Activated CD8-positive, alpha-beta memory T cell treated with anti-CD3 and anti-CD28 coated beads, Interleukin-2, amount 50 U/mL, for 48 hours (primary cell): ENCODE measurements at places on chromosomes 6 and 20.

GRCh38 chr6:148263010-148263409, 79.6 kb upstream of the SASH1 start:
- DNase-seq = no peak

- no peak for DNase-seq
These were observed 71.2 kb upstream of the SLCO4A1 start for GRCh38 chr20:62570897-62571668.

DNA sequence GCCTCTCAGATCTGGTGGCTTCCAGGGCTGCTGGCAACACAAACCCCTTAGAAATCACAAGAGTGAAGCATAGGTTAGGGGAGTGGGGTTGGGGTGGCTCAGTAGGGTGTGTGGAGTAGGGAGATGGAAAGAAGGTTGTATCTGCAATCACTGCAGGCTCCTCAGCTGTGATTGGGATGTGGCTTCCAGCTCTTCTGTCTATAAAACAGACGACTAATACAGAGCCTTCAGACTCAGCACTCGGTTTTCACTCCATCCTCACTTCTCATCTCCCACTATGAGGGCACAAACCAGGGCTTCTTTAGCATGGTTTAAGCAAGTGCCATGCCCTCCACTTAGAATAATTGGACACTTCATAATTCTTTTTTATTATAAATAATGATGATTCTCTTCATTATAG, 46.4 kb upstream of the CAP2 start:
- DNase-seq = no peak

- no peak for DNase-seq
These were observed 304.4 kb downstream of the PREX1 start for GRCh38 chr20:48523191-48523995.

DNA sequence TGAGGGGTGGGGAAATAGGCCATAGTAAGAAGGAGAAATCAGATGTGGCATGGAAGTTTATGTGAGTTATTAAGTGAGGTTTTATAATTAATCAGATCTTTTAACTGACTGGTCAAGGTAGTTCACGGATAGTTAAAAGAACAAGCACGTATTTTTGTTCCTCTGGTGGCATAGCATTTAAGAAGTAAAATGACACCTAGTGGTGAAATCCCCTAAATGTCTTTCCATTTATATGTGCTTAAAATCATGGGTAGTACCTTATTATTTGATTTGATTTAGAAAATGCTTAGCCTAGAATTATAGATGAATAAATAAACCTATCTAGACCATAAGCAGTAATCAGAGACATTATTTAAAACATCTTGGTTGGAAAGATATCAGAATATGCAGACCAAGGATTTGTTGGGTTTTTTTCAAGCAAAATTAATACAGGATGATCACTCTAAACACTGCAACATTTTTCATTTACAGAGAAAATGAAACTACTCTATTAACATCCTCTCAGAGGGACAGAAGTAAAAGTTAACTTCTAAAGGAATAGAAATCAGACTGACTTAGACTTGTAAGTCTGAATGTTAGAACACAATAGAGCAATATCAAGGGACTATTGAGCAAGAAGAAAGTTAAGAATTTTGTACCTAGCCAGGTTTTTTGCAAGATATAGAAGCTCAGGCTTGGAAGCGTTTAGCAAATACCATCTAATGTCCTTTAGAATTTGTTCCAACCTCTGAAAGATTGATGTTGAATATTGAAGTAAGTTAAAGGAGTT, 81.1 kb downstream of the STXBP5 start:
- no peak for DNase-seq

DNA sequence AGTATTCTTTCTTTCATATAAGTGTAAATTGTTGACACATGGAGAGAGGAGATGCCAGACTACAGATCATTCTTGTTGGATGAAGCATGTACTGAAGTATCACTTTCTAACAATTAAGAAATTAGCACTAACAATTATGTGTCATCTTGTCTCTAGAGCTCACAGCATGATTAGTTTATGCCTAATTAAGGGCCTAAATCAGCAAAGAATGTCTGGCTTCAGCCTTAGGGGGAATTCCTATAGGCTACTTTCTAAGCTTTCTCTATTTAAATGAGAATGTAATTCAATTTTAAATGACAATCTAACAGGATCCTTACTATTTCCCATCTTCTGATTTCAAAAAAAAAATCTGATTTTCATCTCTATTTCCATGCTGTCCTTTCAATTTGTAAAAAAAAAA, 371.0 kb downstream of the EPHA7 start:
- no peak for DNase-seq

DNA sequence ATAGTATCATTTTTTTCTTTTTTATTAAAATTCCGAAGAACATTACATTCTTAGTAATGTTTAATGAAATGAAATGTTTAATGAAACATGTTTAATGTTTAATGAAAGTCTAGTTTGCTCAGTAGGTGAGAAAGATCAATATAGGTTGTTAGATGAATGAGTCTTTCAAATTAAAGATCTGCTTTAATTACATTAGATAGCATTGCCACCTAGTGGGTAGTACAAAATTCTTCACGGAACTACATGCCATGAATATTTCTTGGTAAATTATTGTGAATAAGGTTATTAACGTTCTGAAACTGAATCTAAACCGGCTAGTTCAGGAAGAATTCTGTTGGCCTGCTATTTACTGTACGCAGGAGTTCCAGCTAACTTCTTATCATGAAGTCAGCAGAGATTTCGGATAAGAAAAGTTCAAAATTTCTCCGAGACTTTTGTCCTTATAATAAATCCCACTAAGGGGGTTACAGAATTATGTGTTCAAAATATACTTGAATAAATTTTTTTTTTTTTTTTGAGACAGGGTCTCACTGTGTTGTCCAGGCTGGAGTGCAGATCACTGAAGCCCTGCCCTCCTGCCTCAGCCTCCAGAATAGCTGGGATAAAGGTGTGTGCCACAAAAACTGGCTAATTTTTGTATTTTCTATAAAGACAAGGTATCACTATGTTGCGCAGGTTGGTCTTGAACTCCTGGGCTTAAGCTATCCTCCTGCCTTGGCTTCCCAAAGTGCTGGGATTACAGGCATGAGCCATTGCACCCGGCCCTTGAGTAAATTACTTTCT, 7.9 kb upstream of the GMNN start:
- DNase-seq = no peak

- no peak for DNase-seq
These were observed 21.9 kb downstream of the DYNLT1 start for GRCh38 chr6:158622545-158623190.

DNA sequence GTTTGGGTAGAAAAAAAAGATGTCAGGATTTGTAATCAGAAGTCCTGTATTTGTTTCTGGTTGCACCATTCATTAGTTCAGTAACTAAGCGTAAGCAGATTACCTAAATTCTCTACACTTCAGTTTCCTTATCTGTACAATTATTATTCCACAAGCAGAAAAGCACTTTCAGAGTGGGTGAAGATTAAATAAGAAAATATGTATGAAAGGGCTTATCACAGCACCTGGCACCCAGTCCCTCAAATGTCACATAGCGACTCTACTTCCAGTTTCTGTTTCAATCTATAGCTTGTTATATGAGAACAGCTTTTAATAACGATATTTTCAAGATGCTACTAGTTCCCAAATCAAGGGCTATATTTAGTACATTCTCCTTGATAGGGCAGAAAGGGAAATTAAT, 31.4 kb downstream of the RGS17 start:
- no peak for DNase-seq

GRCh38 chr20:33007376-33008335, at the start of gene BPIFB2:
BPIFB2 (plus strand) TSS chr20:33007704; CDS start chr20:33008575, 871 bp downstream.
- no peak for DNase-seq

DNA sequence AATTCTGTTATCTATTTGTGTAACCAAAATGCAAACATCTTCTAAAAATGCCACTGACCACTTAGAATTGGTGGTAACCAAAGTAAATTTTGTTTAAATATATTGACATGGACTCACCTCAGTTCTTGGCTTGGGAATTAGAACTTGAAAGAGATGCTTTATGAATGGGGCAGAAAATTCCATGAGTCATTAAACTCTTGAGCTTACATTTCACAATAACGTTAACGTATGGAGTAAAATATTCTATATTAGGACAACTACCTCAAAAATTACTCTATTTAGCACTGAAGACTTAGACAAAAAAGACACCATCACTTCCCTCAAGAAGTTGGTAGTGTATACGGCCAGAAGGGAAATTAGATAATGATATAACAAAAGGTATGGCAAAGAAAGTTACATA, 752.2 kb upstream of the MARCKS start:
- DNase-seq = no peak

GRCh38 chr6:70706491-70707123, 38.9 kb downstream of the SMAP1 start:
- DNase-seq = no peak

GRCh38 chr6:24991810-24992467, 56.2 kb upstream of the RIPOR2 start:
- peak; percentile 72 for DNase-seq

- DNase-seq = no peak
These were observed 72.2 kb downstream of the SENP6 start for GRCh38 chr6:75673884-75674283.

GRCh38 chr20:9838378-9839295, at the start of gene PAK5:
PAK5 (minus strand) TSS chr20:9839076; CDS start chr20:9644328, 194,748 bp downstream.
- no peak for DNase-seq

- no peak for DNase-seq
These were observed 11.0 kb downstream of the TTBK1 start for GRCh38 chr6:43254138-43254817.

DNA sequence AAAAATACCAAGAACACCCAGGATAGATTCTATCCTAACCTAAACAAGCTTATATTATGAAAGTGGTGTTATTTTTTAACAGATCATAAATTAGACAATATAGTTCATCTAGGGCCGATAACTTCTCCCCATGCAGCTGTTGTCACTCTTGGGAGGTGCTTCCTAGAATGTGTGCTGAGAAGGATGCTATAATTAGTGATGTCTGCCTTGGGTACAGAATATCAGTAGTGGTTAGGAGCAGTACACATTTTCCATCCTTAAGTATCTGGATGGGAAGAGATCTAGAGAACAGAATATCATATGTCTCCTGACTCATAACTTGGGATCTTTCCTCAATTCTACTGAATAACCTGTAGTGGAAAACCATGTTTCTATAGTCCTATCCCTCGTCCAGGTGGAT, 214.5 kb downstream of the BCKDHB start:
- no peak for DNase-seq

- DNase-seq = peak; percentile 74
These were observed 64.9 kb upstream of the ARHGAP18 start for GRCh38 chr6:129774697-129775447.

DNA sequence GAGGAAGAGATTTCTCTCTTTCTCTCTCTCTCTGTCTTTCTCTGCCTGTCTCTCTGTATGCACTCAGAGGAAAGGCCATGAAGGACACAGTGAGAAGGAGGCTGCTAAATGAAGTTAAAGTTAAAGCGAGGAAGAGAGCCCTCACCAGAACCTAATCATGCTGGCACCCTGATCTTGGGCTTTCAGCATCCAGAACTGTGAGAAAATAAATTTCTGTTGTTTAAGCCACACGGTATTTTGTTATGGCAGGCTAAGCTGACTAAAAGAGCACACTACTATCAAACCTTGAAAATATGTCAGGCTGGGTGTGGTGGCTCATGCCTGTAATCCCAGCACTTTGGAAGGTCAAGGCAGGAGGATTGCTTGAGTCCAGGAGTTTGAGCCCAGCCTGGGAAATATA, 8.0 kb upstream of the TCF21 start:
- no peak for DNase-seq

DNA sequence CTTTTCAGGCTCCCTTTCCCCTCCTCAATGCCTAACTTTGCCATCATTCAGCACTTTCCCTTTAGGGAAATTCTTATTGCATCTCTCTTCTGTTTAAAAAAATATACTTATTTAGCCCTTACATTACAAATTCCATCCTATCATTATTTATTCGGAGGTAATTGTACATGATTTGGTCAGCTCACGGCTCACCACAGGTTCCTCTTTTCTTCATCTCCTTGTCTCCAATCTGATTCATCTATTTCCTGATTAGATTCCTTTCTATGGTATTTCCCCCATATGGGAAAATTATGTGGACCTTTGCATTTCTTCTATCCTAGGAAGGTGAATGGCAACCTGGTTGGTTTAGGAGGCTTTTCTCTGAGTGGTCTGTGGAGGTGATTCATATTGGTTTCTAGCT, 12.9 kb upstream of the EMILIN3 start:
- DNase-seq = no peak

- no peak for DNase-seq
These were observed 79.2 kb downstream of the WDR27 start for GRCh38 chr6:169622618-169623017.

- DNase-seq = no peak
These were observed 56.1 kb downstream of the RPP40 start for GRCh38 chr6:4947716-4948115.

GRCh38 chr6:161487217-161487531, 213.3 kb upstream of the AGPAT4 start:
- DNase-seq = no peak

GRCh38 chr6:129671442-129672340, 38.3 kb downstream of the ARHGAP18 start:
- peak; percentile 69 for DNase-seq

DNA sequence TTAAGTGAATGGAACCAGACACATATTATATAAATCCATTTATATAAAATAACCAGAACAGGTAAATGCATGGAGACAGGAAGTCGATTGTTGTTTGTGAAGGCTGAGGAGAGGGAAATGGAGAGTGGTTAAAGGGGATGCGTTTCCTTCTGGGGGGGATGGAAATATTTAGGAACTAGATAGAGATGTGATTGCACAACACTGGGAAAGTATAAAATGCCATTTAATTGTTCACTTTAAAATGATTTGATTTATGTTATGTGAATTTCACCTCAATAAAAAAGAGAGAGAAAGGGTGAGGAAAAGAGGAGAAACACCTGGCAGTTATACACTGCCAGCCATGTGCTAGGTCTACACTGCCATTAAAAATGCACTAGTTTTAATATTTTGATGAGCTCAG, 312.6 kb downstream of the CD83 start:
- DNase-seq = no peak

DNA sequence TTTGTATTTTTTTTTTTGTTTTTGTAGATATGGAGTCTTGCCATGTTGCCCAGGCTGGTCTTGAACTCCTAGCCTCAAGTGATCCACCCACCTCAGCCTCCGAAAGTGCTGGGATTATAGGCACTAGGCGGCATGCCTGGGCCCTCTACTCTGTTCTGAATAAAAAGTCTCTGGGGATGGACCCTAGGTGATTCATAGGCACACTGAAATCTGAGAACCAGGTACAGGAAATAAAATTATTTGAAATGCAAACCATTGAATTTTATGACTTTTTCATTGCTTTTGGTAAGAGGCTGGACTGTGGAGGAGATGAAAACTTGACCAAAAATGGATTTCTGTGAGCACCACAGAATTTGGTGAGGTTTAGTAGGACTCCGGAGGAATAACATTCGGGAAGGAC, 117.5 kb downstream of the PRIM2 start:
- DNase-seq = no peak

DNA sequence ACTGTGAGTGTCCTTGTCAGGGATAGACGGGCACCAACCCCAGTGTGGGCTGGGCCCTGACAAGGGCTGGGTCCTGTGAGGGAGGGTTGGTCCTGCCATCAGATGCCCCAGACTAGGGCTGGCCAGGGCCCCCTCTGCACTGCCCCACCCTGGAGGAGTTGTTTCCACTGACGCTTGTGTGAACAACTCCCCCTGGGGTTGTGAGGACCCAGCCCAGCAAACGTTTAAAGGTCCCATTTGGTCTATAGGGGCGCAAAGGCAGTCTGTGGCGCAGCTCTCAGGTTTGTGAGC, 104.1 kb downstream of the BMP7 start:
- no peak for DNase-seq

GRCh38 chr6:51855310-51856082, 231.9 kb downstream of the PKHD1 start:
- DNase-seq = no peak

GRCh38 chr6:22737331-22737730, 168.0 kb downstream of the HDGFL1 start:
- no peak for DNase-seq

GRCh38 chr6:14280006-14280510, 162.5 kb downstream of the CD83 start:
- DNase-seq = no peak
